Activated T-cell treated with anti-CD3 and anti-CD28 coated beads, Interleukin-2, amount 50 U/mL, for 24 hours (primary cell): ENCODE measurements at places on chromosomes 5 and 9.

GRCh38 chr5:167576897-167577296 lies 714.5 kb upstream of the WWC1 start:
- H3K4me1 ChIP-seq: peaks cover 8% of the 10 kb centered on the region
- H3K4me3 ChIP-seq: no peak overlapping the region
- no peak overlapping the region for H3K27ac ChIP-seq
- no peaks in the 10 kb centered on the region for H3K36me3 ChIP-seq

DNA sequence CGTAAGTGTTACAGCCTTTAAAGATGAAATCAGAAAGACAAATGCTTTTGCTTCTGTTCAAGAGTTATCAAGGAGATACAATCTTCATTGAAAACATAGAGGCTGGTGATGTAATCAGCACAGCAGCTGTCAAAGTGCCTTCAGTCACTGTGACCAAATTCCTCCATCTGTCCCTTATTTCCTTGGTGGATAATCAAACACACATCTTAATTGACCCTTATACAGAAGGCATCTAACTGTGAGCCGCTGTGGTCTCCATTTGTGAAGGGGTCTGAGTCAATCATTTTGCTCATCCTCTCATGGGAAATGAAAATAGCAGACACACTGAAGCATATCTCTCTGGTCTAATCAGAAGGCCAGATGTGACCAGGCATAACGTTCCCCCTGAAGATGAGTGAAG lies 130.1 kb upstream of the TLR4 start:
- no peaks in the 10 kb centered on the region for H3K4me1 ChIP-seq
- DNase-seq: no peak
- no peak overlapping the region for H3K27ac ChIP-seq
- no peaks in the 10 kb centered on the region for H3K36me3 ChIP-seq
- no peaks in the 10 kb centered on the region for H3K27me3 ChIP-seq
- no peak overlapping the region for H3K4me3 ChIP-seq

DNA sequence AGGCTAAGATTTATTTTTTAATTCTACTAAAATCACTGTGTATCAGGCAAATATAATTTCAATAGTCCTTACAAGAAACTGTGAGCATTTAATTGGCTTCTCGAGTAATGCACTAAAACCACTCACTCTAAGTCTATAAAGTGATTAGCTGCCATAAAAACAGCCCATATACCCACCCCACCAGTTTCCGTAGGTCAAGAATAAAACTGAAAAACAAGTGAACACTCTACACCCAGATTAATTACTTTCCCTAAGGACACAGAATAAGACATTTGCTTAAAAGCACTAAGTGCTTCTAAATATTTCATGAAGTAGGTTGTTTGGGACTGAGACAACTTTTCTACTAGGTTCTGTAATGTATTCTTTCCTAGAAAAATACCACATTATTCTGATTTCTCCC lies 194.2 kb downstream of the AGTPBP1 start:
- H3K4me1 ChIP-seq: no peaks in the 10 kb centered on the region
- no peak for DNase-seq
- no peak overlapping the region for H3K4me3 ChIP-seq
- H3K27me3 ChIP-seq: no peaks in the 10 kb centered on the region
- H3K36me3 ChIP-seq: peaks cover 27% of the 10 kb centered on the region
- no peak overlapping the region for H3K27ac ChIP-seq

GRCh38 chr5:178624631-178625546 lies 2.0 kb downstream of the CLK4 start:
- H3K27me3 ChIP-seq: no peaks in the 10 kb centered on the region
- DNase-seq: no peak
- peak overlapping the region; percentile 95 for H3K4me3 ChIP-seq
- H3K36me3 ChIP-seq: peaks cover 60% of the 10 kb centered on the region
- H3K27ac ChIP-seq: peak overlapping the region; percentile 97
- peaks cover 53% of the 10 kb centered on the region for H3K4me1 ChIP-seq

DNA sequence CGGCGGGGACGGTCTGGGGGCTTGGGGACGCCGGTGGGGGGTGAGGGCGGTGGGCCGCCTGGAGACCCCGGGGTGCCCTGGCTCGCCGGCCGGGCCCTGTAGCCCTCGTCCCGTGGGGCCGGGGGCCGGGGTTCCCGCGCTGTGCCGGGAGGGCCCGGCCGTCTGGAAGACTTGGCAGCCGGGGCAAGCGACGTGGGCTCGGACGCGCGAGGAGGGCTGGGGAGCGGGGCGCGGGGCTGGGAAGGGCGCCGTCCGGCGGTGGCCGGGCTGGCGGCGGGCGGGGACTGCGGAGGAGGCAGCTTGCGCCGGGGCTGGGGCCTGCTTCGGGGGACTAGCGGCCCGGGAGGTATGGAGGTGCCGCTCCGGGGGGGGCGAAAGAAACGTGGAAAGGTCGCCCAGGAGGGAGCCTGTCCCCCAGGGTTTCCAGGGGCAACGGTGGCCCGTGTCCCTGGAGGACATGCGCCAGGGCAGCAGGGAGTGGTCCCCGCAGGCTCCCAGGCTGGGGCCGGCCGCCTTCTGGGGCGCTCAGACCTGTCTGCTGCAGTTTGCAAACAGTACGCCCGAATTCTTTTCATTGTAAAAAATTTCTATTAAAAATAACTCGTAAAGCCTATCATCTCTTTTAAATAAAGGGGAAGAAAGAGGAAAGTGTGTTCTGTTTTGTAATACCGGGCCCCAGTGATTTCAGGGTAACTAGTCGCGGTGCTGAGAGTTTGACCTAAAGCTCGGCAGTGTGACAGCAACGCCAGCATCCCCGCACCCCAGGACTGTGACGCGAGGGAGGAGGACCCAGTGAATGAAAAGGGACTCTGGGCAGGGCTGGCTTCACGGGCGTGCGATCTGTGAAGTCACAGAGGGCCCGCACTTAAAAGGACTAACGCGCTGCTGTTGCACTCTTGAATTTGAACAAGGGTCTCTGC lies 752 bp upstream of the ANKH start:
- peak overlapping the region; percentile 92 for H3K27ac ChIP-seq
- peaks cover 17% of the 10 kb centered on the region for H3K36me3 ChIP-seq

DNA sequence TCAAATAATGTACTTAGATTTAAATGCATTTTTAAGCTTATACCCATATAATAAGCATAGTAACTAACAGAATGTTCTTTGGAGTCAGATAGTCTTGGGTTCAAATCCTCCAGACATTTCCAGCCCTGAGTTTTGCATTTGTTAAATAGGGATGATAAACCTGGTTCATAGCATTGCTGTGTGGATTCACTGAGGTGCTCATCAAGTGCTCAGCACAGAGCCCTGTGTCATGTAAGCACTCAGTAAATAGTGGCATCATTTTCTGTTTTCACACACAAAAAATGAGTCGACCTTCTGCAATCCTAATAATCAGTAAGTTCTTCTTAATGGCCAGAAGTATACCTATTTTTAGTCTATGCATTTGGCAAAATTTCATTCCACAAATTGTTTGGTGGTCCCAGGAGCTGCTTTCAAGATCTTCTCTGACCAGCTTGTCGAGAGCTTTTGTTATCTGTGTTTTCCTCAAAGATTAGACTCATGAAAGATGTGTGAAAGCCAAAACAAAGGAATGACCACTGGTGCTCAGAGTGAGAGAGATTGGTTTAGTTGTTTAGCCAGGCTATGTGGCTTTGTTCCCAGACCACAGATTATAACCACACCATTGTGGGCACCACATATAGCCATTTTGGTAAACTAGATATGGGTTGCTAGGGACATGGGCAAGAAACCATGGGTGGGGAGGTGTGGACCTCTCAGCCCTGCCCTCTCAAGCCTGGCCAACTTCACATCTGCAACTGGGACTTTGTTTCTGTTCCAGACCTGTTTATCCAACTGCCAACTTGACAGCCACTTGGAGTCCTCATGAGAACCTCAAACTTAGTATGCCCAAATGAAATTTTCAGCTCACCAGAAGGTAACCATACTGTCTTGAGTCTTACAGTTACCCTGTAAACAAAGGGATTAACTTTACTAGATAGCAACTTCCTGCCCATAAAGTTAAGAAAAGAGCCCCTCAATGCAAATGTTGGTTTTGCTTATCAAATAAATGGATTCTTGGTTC lies 45.0 kb downstream of the DOCK8 start:
- DNase-seq: no peak
- no peak overlapping the region for H3K4me3 ChIP-seq
- H3K27me3 ChIP-seq: no peaks in the 10 kb centered on the region
- H3K27ac ChIP-seq: no peak overlapping the region
- peaks cover 3% of the 10 kb centered on the region for H3K4me1 ChIP-seq
- H3K36me3 ChIP-seq: no peaks in the 10 kb centered on the region

- H3K27ac ChIP-seq: peak overlapping the region; percentile 94
- H3K4me1 ChIP-seq: peaks cover 34% of the 10 kb centered on the region
These were observed 1.2 kb downstream of the PANK3 start for GRCh38 chr5:168578006-168578405.

GRCh38 chr5:8456846-8457186 lies 587.9 kb downstream of the MTRR start:
- peak overlapping the region; percentile 82 for H3K4me3 ChIP-seq
- peak overlapping the region; percentile 83 for H3K27ac ChIP-seq
- H3K27me3 ChIP-seq: no peaks in the 10 kb centered on the region
- DNase-seq: no peak
- H3K36me3 ChIP-seq: peaks cover 19% of the 10 kb centered on the region

DNA sequence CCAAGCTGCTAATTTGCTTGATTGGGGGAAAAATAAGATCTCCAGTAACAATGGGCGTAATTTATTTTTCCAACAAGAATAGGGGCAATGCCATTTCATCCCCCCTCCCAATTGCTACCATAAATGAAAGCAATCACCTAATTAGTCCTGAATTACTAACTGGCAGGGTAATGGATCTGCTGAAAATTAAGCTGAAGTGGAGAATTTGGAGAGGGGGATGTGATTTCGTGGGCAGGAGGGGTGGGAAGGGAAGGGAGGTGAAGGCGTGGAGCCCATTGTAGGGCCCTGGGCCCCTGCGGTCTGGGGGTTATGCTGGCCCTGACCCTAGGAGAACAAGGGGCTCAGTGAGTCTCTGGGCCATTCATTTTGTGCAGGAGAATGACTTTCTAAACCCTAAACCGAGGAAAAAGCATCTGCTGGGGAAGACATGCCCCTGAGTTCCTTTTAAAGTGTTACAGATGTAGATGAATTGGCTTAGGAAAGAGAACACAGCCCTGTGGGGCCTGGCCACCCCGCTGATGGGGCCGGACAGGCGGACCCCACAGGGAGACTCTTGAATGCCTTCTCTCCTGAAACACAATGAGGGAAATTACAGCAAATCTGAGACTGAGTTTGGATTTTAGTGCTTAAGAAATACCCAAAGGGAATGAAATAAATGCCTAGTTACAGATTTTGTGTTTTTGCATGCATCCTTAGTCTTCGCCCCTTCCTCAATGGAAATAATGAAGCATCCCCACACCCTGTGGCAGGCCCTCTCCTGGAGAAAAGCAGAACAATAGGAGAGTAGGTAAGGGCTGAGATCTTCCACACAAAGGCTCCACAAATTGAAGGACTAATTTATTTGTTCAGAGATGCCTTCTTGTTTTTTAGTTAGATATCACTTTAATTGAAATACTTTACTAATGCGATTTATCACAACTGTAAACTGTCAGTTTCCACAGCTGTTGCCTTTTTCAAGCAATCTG lies 143.2 kb downstream of the PSAT1 start:
- no peak overlapping the region for H3K4me3 ChIP-seq
- no peak overlapping the region for H3K27ac ChIP-seq
- H3K27me3 ChIP-seq: peaks cover 37% of the 10 kb centered on the region
- H3K4me1 ChIP-seq: peaks cover 4% of the 10 kb centered on the region

GRCh38 chr5:118956727-118957126 lies 31.6 kb downstream of the DTWD2 start:
- H3K36me3 ChIP-seq: peaks cover 5% of the 10 kb centered on the region
- no peaks in the 10 kb centered on the region for H3K27me3 ChIP-seq
- H3K4me3 ChIP-seq: no peak overlapping the region
- no peak for DNase-seq

- peaks cover 73% of the 10 kb centered on the region for H3K36me3 ChIP-seq
- DNase-seq: no peak
- H3K4me1 ChIP-seq: peaks cover 60% of the 10 kb centered on the region
- H3K27me3 ChIP-seq: no peaks in the 10 kb centered on the region
- peak overlapping the region; percentile 98 for H3K27ac ChIP-seq
These were observed 1.5 kb downstream of the AK6 start for GRCh38 chr5:69367697-69368279.

- DNase-seq: no peak
- no peak overlapping the region for H3K27ac ChIP-seq
- no peaks in the 10 kb centered on the region for H3K36me3 ChIP-seq
These were observed 13.6 kb upstream of the HAVCR1 start for GRCh38 chr5:157072508-157072907.

DNA sequence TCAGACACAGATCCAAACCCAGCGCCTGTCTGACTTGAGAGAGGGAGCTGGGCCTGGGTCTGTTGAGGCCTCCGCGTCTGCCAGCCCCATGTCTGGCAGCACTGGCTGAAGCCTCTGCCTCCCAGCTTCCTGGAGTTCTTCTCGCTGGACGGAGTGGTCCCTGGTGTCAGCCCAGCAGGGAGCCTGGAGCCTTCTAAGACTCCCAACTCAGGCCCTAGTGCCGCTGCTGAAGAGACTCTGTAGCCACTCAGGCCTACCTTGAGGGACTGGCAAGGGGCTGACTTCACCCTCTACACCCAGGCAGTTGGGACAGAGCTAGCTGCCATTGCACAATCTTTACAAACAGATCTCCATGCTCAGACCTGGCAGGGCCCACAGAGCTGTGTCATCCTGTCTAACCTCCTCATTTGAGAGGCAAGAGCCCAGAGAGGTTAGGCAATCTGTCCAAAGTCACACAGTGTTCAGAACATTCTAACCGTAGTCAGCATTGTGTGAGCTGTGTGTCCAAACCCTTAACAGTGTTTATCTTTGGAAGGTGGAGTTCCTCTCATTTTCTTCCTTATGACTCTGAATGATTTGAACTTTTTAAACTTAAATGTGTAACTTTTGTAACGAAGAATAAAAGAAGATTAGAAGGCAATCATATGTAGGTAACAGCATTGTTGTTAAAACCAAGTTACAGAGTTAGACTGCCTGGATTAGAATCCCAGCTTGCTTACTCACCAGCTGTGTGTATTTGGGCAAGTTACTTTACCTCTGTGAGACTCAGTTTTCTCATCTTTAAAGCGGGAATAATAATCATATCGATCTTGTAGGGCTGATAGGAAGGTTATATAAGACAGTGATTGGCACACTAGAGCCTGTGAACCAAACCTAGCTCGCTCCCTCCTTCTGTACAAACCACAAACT lies 4.6 kb upstream of the DUSP1 start:
- no peak overlapping the region for H3K4me3 ChIP-seq
- H3K4me1 ChIP-seq: peaks cover 64% of the 10 kb centered on the region
- no peaks in the 10 kb centered on the region for H3K27me3 ChIP-seq

DNA sequence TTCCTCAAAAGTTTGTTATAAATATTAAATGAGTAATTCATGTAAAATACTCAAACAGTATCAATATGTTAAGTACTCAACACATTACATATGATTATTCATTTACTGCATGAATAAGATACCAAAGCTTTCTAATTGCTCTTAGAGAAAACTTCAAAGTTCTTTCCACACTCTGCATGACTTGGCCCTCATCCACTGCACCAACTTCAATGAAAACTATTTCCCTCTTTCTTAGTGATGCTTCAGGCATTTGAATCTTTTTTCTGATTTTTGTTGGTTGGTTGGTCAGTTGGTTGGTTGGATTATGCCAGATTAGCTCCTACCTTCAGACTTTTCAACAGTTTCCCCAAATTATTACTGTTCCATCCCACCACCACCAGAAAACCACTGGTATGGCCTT lies 314.7 kb upstream of the RGMB start:
- H3K36me3 ChIP-seq: no peaks in the 10 kb centered on the region
- no peaks in the 10 kb centered on the region for H3K27me3 ChIP-seq
- H3K27ac ChIP-seq: no peak overlapping the region
- no peak overlapping the region for H3K4me3 ChIP-seq
- DNase-seq: no peak
- H3K4me1 ChIP-seq: no peaks in the 10 kb centered on the region
